ENCODE measurements at places on chromosomes 7 and 10. TPM values are rescaled to one million over a fixed set of nuclear protein-coding genes. Genes with fewer than 3 reads are reported as not detected.

The AGBL3 gene
- total RNA-seq = 1.6 TPM

DNA sequence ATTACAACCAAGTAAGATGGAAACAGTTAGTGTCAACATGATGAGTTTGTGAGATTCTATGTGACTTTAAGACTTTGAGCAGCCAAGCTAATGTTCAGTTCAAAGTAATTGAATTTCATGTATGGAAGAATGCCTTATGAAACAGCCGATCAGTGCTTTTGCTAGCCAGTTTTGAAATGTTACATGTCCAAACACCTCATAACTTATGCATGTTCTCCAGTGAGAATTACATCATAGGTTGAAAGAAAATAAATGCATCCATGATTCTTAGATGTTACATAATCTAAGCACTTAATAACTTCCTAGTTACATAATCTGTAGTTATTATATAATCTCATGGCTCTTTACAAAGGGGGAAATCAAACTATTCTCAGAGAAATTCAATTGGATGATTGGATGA, 211.3 kb downstream of the BICC1 start:
- DNase-seq = no peak

GRCh38 chr10:22737587-22737986, 23.2 kb upstream of the PIP4K2A start:
- DNase-seq = no peak

DNA sequence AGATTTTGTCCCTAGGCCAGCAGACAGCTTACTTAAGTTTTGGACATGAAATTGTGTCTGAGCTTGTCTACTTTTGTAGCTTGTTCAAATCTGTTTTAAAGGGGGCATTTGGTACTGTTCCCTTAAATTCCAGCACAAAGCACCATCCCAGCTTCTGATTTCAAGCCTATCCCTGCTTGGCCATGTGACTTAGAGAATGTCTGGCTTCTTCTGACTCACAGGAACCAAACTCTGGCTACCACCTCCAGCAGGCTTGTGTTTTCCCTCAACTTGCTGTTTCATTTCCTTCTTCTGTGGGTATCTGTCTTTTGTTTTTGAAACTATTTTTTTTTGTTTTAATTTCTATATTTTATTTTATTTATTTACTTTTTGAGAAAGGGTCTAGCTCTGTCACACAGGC, 97.9 kb upstream of the FZD8 start:
- DNase-seq = no peak

- DNase-seq = no peak
Measured at GRCh38 chr10:16184096-16184597, 252.7 kb upstream of the PTER start.

DNA sequence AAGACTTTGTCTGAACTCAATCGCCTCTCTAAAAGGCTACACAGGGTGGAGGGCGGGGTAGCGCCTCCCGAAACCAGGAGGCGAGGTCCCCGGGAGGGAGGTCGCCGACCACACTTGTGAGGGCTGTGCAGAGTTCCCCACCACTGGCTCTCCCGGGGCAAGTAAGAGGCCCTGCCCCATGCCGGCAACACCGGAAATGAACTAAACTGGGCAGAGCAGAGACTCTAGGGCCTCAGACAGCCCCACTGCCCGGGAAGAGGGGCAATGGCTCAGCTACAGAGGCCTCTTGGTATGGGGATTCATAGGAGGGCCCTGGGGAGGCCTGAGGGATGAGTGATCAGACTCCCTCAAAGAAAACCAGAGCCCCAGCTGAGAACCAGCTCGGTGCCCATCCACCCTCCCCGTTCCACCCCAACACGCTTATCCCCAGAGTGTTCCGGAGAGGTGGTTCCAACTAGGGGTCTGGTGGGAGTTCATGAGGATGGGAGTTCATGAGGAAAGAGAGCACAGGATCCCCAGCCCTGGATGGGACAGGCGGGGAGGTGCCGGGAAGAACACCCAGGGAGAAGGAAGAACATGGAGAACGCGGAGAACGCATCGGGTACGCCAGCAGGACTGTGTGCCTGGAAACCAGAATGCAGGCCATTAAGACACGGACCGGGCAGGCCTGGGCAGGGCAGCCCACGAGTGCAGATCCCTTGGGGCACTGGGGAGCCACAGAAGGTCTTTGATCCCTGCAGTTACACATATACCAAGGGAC, 89.4 kb upstream of the MYL10 start:
- no peak for DNase-seq

- no peak for DNase-seq
Measured at GRCh38 chr7:50496569-50496968, 46.4 kb upstream of the FIGNL1 start.

The OR6V1 gene
- total RNA-seq = not detected

DNA sequence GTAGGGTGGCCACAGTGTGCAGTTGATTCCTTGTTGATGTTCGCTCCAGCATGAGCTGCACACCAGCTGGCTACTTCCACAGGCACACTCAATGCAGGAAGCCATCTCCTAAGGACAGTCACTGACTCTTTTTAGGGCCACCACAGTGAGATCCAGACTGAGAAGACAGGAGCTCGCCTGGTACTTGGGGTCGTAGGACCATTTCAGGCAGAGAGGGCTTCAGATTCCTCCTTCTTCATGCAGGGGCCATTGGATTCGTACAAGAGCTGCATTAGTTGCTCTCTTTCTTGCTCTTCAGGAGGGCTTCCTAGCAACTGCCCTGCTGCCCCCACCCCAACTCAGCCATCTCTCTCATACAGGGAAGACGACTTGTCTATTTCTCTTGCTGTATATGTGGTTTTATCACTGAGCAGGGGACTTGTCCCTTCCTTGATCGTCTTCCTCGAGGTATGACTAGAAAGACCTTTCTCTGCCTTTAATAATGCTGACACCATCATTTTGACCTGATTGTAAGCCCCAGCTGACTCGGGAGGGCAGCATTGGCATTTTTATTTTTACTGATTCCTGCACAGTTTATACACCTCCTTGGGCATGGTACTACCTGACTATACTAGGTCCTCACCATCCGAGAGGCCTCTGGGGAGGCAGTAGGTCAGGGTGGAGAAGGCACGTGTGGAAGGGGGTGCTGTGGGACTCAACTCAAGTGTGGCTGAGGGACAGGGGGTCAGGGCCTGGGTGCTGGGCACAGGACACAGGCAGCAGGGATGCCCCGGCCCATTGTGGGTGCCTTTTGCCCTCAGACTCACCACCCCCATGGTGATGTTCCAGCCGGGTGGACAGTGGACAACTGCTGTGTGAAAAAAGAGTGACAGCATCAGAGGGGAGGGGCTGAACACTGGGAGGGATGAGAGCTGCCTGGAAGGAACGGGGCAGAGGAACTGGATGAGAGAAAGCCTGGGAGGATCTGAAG, 136.7 kb upstream of the ZNF746 start:
- no peak for DNase-seq

The MLXIPL gene
- total RNA-seq = 15.1 TPM

The ZNF804B gene
- total RNA-seq = not detected

- DNase-seq = no peak
Measured at GRCh38 chr7:156604311-156604710, 36.3 kb upstream of the RNF32 start.

DNA sequence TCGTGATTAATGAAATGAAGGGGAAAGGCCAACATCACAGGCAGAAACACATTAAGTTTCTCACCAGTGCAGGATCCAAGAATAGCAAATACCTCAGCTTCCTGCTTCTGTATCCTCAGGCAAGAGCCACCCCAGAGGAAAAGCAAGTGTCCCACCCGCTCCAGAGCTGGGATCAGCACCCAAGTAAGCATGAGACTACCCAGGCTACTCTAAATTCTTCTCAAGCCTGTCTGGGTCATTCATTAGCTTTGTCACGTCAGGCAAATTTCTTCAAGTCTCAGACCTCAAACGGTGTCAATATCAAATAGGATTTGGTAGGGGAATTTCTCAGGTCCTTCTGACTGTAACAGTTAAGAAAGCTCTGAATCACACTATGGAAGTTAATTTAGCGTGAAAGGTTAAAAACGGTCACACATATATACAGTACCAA, 59.0 kb downstream of the GNA12 start:
- no peak for DNase-seq

The CACNA2D1 gene
- 6.9 TPM for total RNA-seq

DNA sequence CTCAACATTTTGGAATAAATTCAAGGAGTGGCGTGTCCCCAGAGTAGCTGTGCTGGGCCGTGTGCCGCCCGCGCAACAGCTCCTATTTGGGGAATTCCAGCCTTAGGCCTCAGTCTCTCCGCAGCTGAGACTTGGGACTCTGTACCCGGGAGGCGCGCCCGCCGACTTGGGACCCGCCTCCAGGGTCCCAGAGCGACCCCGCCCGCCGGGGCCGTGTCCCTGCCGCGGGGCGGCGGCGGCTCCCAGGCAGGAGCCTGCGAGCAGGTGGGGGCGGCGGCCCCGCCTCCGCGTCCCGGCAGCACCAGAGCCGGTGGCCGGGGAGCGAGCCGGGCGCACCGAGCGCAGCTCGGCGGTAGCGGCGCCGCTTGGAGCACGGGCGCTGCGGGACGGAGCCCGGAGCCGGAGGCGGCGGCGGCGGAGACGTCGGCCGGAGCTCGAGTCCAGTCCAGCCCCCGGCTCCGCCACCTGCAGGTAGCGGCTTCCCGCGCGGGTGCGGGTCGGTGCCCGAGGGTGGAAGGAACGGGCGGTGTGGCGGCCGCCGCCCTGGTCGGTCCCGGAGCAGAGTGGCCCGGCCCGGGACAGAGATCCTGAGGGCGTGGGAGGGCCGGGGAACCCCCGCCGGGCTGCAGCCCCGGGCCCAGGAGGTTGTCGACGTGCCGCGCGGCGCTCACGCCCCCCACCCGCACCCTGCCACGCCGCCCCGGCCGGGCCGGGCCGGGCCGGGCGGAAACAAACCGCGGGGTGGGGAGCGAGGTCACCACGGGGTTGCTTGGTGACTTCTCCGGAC, at the start of gene WIPF3:
WIPF3 (plus strand) TSS at position 301 of the 787 bp plus-strand sequence. CDS start 28,217 bp downstream, outside the sequence.
- DNase-seq = peak; percentile 74

- no peak for DNase-seq
Measured at GRCh38 chr10:86447432-86447831, 74.2 kb downstream of the WAPL start.

- peak; percentile 64 for DNase-seq
Measured at GRCh38 chr10:12710594-12711349, 290.7 kb downstream of the CCDC3 start.

- DNase-seq = no peak
Measured at GRCh38 chr10:108180878-108181277, 1016.4 kb upstream of the SORCS1 start.

DNA sequence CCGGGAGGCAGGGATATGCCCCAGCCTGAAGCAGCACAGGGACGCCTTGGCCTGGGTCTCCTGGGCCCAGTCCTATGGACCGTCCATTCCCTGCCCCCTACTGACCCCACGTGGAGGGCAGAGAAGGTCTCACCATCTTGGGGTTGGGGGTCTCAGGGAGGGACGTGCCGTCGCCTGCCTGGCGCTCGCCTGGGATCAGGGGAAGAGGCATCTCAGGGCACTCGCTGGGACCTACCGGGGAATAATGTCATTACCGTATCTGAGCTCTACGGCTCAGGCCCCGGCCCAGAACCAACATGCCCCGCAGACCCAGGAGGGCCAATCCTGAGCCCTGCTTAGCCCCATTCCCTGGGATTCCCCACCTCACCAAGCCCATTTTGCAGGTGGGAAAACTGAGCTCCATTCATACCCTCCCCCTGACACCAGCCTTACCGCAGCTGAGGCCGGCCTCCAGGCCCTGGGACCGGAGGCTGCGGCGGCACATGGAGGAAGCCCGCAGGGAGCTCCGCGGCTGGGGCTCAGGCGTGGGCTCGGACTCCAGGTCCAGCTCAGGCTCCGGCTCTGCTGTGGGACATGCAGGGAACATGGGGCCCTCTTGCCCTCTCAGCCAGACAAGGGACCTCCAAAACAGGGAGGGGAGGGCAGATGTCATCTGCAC, 40.7 kb downstream of the GRID2IP start:
- DNase-seq = no peak

The GDF2 gene
- total RNA-seq = not detected

DNA sequence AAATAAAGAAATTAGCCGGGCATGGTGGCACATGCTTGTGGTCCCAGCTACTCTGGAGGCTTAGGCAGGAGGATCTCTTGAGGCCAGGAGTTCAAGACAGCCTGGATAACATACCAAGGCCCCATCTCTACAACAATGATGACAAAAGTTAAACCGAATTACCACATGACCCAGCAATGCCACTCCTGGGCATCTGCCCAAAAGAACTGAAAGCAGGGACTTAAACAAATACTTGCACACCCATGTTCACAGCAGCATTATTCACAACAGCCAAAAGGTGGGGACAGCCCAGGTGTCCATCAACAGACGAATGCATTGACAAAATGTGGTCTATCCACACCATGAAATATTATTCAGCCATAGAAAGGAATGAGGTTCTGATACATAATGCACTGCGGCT, 83.9 kb downstream of the HIP1 start:
- no peak for DNase-seq

GRCh38 chr10:101223274-101224059, 5.8 kb downstream of the LBX1 start:
- no peak for DNase-seq

DNA sequence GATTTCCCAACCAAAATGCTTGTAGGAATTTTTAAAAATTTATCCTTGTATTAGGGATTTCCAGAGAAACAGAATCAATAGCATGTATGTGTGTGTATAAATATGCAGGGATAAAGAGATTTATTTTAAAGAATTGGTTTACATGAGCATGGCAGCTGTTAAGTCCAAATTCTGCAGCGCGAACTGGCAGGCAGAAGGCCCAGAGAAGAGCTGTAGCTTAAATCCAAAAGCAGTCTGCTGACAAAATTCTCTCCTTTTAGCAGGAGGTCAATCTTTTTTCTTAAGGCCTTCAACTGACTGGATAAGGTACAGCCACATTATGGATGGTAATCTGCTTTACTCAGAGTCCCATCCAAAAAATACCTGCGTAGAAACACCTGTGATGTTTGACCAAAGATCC, 42.0 kb downstream of the PRR15 start:
- DNase-seq = no peak

DNA sequence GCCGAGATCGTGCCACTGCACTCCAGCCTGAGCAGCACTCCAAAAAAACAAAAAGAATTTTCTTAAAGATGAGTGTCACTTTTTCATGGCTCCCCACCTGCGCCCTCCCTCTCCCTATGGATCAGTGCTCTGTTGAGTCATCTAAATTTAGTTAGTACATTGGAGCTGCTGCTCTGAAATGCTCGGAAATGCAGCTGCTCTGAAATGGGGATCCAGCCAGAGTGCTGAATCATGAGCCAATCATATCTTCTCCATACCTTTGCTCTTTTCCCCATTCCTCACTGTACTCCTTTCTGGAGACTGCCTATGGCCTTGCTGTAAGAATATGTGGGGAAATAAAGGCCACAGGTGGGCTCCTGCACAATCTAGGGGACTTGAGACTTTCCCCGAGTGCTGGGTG, 188.8 kb downstream of the ZNF438 start:
- DNase-seq = no peak

The CACUL1 gene
- total RNA-seq = 39.2 TPM

- no peak for DNase-seq
Measured at GRCh38 chr7:52017802-52018679, 701.4 kb upstream of the COBL start.

- DNase-seq = peak; percentile 93
Measured at GRCh38 chr7:155297517-155298287, at the start of gene INSIG1. Gene INSIG1, plus strand, starts transcription at chr7:155297878. Its CDS starts 408 bp downstream, at chr7:155298286.

GRCh38 chr7:30788640-30789333, 17.6 kb downstream of the MINDY4 start:
- no peak for DNase-seq

GRCh38 chr7:117248829-117249228, 74.0 kb downstream of the WNT2 start:
- DNase-seq = no peak

The PDGFA gene
- 63.0 TPM for total RNA-seq

The CYP2C9 gene
- 1.3 TPM for total RNA-seq

Measured in mucosa of descending colon (tissue), 3 donors.